Bronchial smooth muscle cell (primary cell): ENCODE measurements at places on chromosomes 2 and 18. TPM values are rescaled to one million over a fixed set of nuclear protein-coding genes. Genes with fewer than 3 reads are reported as not detected.

Gene SERPINB10
- not detected in 2 replicates for total RNA-seq

Gene LGALSL
- total RNA-seq = 1.1 and 1.7 TPM in 2 replicates

Gene RASGRP3
- 0.60 and 0.63 TPM in 2 replicates for total RNA-seq

Gene CDH20
- under 0.01 TPM in 1 of 2 replicates, not detected in the other for total RNA-seq

Gene ANKRD62
- total RNA-seq = not detected in 2 replicates

Gene ERFE
- total RNA-seq = 0.32 and 1.3 TPM in 2 replicates

Gene IL36A
- total RNA-seq = not detected in 2 replicates

Gene HOXD13
- total RNA-seq = not detected in 2 replicates

Gene ZNF2
- total RNA-seq = 8.8 and 10.2 TPM in 2 replicates

Gene CROCC2
- total RNA-seq = 0.26 and 0.63 TPM in 2 replicates

Gene CNTNAP5
- not detected in 2 replicates for total RNA-seq

Gene CD226
- total RNA-seq = 0.16 and 0.34 TPM in 2 replicates

Gene RTP5
- not detected in 2 replicates for total RNA-seq

Gene G6PC2
- total RNA-seq = not detected in 2 replicates

Gene CYP27C1
- under 0.01 TPM in 1 of 2 replicates, not detected in the other for total RNA-seq

Gene DSG1
- total RNA-seq = not detected in 2 replicates

Gene INPP5D
- 0.86 and 1.3 TPM in 2 replicates for total RNA-seq

Gene CRYGB
- total RNA-seq = not detected in 2 replicates

Gene CUL3
- total RNA-seq = 48.2 and 51.9 TPM in 2 replicates

Gene PLCD4
- total RNA-seq = 6.1 and 7.6 TPM in 2 replicates

Gene RFTN2
- 3.6 and 15.1 TPM in 2 replicates for total RNA-seq

Gene MEP1B
- not detected in 2 replicates for total RNA-seq

Gene RAB6C
- not detected in 2 replicates for total RNA-seq

Gene LRRTM1
- total RNA-seq = not detected in 2 replicates

Gene CD8B2
- total RNA-seq = not detected in 2 replicates

Gene GAREM2
- total RNA-seq = 0.26 and 0.47 TPM in 2 replicates

Gene WNT6
- not detected in 2 replicates for total RNA-seq

Gene ABCG5
- total RNA-seq = not detected in 2 replicates

Gene MBOAT2
- total RNA-seq = 42.6 and 63.5 TPM in 2 replicates

Gene EGR4
- under 0.01 TPM in 1 of 2 replicates, not detected in the other for total RNA-seq
